ENCODE measurements at places on chromosomes 4 and X.

DNA sequence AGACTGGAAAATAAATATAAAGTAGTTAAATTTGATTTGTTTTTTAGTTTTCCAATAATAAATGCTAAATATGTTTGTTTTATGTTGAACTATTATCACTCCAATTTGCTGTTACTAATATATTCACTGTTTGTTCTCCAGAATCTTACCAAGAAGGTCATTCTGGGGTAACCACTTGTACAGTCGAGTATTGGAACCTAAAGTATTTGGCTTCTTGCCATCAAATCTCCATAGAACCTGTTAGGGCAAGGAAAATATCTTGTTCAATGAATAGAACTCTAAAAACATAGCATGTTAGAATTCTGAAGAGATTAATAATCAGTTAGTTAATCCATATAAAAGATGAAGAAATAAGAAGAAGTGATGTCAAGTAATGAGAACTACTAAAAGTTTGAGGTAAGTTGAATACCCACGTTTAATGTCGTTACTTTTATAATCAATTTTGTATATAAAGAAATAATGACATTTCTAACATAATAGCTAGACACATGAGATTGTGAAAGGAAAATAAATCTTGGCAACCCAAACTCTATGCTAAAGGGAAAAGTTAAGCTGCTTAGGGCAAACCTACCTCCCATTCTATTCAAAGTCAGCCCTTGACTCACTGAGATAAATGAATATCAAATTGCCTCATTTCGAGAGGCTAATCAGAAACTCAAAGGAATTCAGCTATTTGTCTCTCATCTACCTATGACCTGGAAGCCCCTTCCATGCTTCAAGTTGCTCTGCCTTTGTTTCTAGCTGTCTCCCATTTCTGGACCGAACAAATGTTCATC, 15.3 kb downstream of the UGT2B15 start:
- no peak for DNase-seq

DNA sequence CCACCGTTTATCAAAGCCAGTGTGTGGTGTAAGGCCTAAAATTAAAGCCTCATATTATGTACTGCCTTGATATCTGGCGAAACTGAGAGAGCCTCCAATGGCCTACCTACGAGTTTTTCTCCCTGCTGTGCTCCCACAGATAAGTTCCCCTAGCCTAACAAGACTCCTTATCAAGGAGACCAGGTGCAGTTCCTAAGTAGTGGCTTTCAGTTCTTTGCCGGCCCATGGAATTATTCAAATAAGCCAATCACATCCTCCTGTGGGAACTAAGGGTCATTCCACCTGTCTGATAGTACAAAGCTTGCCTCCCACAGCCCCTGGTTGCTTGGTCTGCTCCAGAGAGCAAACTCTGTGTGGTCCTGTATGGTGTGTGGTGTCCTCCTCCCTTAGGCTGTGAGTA, 99.8 kb upstream of the TEX13C start:
- DNase-seq = no peak

DNA sequence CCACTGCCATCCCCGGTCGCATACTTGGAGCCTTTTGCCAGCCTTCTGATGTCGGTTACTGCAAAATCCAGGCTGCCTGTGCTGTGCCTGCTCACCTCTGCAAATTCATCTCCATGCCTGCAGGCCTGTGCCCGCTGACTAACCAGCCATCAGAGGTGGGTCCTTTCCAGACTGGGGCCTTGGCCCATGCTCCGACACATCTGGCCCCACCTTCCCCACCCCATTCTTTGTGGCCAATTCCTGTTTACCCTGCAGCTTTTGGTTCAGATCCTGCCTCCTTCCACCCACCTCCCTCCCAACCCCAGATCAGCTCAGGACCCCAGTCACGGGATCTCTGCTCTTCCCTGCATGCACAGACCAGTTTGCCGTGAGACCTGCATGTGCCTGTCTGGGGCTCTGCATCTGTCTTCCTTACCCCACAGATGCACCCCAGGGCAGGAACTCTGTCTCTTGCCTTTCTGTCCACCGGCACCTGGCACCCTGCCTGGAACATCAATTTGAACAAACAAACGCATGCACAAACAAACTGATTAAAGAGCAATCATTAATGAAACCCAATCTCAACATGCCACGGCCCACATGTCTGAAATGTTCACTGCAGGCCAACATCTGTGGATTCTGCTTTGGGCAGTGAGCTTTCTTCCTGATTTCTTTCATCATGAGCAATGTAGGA, 112.8 kb upstream of the PSAPL1 start:
- no peak for DNase-seq

- no peak for DNase-seq
Observed at GRCh38 chrX:48854898-48855297, 19.5 kb upstream of the PCSK1N start.

- no peak for DNase-seq
Observed at GRCh38 chr4:94523617-94524016, 71.9 kb downstream of the PDLIM5 start.

GRCh38 chr4:128289523-128290158, 2.0 kb upstream of the PGRMC2 start:
- DNase-seq = no peak

DNA sequence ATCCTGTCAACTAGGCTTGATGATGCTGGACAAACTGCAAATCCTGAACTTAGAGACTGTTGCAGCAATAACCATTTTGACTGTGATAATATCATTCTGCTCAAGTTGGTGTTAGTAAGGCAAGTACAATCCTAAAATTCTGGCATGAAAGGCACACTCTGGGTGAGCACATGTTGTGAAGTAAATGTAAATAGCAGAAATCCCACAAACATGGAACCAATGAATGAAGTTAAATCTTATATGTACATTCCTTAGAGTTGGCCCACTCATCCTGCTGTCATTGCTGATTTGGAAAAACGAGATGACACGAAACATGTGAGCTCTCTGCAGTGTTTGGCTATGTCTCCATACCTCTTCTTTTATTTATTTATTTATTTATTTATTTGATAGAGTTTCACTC, 21.0 kb downstream of the RBM47 start:
- DNase-seq = no peak

DNA sequence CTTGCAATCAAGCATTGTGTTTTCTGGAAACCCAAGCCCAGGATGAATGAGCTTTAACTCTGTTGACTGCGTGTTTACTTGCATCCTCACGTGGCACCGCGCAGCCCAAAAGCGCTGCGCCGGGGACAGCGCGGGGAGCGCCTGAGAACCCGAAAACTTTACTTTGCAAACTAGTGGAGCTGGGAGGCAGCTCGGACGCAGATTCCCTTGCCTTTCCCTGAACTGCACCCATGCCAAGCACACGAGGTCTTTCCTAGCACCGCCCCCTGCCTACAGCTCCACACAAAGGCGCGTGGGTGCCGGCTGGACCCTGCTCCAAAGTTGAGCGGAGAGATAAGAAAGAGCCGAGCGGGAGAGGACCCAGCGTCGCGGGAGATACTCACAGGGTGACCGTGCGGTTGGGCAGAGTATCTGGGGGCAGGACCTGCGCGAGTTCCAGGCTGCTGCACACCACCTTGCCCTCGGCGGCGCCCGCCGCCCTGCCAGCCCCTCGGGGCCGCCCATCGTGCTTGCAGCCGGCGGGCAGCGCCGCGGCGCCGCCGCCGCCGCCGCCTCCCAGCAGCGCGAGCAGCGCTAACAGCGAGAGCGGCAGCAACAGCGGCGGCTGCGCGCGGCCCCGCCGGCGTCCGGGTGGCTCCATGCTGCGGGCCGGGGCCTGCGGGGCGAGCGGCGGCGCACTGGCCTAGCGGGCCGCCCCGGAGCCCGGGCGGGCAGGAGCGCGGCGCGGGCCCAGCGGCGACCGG, 550 bp downstream of the ADGRA3 start:
- peak; percentile 84 for DNase-seq

- no peak for DNase-seq
Observed at GRCh38 chrX:8201896-8202331, 30.8 kb upstream of the VCX2 start.

DNA sequence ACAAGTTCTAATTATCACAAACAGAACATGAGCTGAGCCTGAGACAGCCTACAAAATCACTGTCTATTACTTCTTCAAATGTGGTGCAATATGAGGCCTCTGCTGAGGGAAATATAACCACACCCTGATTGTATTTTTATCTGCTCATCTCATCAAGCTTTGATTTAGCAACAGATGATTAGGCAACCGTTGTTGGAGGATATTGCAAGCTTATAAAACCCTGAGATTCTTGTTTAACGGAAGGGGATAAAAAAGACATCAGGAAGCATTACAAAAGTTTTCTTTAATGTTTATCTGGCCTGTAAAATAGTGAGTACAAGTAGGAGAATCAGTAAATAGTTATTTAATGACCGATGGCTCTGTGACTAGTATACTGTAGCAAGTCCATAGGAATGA, 108.5 kb downstream of the ZNF330 start:
- no peak for DNase-seq

GRCh38 chr4:145014365-145014764, 83.6 kb downstream of the ANAPC10 start:
- DNase-seq = no peak

DNA sequence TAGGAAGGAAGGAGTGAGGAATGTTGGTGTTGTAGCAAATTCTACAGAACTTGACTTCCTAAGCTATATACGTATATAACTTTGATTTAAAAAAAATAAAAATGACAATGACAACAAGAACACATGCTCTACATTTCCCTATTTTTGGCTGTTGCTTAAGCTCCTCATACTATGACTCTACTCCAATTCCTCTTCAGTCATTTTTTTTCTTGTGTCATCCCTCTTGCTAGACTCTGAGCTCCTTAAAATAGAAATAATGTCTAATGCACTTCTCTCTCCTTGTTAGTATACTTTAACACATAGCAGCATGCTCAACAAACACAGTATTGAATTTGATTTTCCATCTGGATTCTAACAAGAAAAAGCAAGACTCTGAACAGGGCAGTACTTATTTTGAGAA, 144.0 kb downstream of the HDX start:
- DNase-seq = no peak
